ENCODE measurements at places on chromosomes 12 and 14.

- no peak for DNase-seq
Observed at GRCh38 chr12:49030119-49030518, 11.5 kb upstream of the PRKAG1 start.

- no peak for DNase-seq
Observed at GRCh38 chr12:114186241-114187002, 219.5 kb downstream of the TBX5 start.

DNA sequence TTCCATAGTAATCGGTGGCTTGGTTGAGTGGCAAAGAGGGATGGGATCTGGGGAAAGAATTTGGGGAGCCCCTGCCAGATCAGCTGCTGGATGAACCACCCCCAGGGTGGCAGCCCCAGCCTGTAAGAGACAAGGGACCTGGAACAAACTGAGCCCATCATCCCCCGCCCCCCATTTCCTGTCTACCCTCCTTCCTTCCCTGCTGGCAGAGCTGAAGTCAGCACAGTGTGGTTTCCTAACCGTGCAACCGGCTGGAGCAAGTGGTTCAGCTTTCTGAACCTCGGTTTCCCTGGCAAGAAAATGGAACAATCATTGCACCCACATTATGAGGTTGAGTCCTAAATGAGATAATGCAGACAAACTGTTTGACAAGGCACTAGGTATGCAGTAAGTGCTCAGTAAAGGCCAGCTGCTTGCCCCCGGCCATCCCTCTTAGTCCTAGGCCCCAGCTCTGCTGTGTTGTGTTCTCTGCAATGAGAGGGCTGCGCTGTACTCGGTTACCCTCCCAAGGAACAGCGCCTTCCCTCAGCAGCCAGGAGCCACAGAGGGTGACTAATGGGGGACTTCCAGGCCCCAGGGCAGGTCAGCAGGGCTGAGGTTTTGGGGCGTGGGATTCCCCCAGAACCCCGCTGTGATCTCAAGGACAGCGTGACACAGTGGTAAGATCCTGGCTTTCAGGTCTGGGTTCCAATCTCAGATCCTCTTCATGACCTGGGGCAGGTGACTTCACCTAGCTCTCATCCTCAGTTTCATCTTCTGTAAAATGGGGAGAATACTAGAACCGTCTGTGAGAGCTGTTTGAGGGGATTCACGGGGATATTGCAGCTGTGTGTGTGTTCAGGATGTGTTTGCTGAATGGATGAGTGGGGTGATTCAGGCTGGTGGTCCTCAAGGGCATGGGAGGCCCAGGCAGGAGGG lies 16.5 kb downstream of the SELPLG start:
- DNase-seq: no peak

- DNase-seq: no peak
Observed at GRCh38 chr12:52054833-52055730, 3.8 kb downstream of the NR4A1 start.

DNA sequence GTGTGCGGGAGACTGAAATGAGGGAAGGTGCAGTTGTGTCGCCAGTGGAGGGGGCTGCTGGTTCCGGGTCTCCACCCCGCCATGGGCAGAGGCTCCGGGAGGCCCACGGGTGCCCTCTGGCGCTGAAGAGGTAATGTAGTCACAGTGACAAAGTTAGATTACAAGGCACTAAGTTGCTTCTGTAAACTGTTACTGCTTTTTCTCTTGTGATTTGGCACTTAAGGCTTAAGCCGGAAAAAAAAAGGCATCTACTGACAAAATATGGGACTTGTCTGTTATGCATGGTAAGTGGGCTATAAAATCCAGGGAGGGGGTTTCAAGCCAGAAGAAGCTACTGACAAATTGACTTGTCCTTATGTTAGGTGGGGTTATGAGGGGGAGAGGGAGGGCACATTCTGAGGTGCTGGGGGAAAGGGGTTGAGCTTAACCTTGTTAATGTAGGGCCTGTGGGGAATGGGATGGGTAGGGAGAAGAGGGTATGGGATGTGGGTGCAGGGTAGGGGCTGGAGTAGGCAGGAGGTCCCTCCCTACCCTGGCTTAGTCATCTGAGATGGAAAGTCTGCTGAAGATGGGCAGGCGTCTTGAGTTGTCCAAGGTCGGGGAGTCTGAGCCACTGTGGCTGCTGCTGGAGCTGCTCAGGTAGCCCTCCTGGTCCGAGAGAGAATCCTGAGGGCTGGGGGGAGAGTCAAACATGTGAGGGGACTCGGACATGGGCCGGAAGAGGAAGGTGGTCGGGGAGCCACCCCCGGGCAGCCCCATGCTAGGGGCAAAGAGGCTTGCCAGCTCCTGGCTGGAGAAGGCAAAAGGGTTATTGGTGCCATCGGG lies 3.7 kb downstream of the ZFP36L1 start:
- peak; percentile 81 for DNase-seq

DNA sequence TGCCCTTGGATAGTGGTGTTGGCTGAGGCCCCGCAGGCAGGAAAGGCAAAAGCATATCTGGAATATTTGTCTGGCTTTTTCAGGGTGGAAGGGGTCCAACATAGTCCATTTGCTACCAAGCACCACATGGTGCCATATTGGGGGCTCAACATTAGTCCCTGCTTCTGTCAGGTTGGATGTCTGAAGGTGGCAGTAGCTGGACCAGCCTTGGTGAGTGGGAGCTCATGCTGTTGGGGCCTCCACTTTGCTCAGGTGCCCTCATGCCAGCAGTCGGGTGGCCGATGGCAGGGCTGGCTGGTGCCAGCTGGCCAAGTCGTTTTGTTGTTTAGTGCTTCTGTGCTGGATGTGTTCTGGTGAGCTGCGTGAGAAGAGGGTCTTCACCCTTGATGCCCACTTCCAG lies 135.3 kb downstream of the PAPOLA start:
- DNase-seq: no peak
